ENCODE measurements at places on chromosomes 13 and 19.
A peak's percentile ranks its signal among the peaks of the same experiment; 100 is the strongest.

GRCh38 chr13:100330662-100331061, 241.8 kb downstream of the PCCA start:
- DNase-seq, result no peak

DNA sequence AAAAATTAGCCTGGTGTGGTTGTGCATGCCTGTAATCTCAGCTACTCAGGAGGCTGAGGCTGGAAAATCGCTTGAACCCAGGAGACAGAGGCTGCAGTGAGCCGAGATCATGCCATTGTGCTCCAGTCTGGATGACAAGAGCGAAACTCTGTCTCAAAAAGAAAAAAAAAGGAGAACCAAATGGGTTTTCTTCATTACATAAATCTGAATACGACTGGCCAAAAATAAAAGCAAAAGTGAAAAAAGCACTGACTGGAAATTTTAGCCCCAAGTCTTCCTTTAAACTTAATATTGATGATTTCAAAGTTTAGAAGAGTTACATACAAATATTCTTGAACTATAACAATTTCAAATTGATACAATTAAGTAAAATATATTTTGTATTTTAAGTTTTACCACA, 249.5 kb upstream of the STARD13 start:
- no peak for DNase-seq

- DNase-seq, result peak; percentile 75
Measured at GRCh38 chr13:70856711-70857110, 748.5 kb upstream of the KLHL1 start.

DNA sequence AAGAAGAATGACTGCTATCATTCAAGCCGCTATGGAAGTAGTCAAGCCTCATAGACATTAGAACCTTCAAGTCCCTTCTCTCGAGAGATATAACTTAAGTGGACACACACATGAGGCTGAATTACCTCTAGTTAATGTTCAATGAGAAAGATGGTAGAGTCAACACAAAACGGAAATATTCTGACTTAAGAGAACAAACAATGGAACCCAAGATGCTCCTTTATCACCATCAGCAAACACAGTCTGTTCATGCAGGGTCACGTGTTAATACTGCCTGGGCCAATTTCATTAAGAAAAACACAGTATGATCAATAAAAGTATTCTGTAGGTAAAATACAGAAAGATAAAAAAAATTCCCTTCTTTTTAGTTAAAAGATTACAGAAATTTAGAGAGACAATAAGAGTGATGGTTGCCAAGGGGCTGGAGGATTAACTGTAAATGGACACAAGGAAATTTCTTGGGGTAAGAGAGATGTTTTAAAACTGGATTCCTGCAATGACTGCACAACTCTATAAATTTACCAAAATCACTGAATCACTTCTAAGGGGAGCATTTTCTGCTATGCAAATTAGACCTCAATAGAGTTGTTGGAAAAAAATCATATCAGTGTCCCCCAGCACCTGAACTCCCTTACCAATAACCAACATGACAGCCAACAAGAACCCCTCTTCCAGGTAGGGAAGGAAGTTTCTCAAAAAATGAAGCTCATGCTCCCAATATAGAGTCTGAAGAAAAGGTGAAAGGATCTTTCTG, 256.6 kb downstream of the ABCC4 start:
- no peak for DNase-seq

DNA sequence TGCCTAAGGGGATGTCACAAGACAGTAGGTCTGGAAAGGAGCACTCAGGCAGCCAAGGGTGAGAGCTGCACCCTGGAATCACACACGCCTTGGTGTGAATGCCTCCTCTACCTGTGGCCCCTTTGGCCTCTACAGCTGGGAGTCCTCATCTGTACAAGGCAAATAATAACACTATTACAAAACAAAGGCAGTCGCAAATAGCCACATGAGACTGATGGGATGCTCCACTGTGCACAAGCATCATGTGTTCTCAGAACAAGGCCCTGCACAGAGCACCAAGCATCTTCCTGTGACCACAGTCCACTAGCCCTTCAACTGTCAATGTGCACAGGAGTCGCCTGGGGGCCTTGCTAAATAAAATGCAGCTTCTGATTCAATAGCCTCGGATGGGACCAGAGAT, 44.6 kb upstream of the HNRNPA1L2 start:
- DNase-seq, result no peak

DNA sequence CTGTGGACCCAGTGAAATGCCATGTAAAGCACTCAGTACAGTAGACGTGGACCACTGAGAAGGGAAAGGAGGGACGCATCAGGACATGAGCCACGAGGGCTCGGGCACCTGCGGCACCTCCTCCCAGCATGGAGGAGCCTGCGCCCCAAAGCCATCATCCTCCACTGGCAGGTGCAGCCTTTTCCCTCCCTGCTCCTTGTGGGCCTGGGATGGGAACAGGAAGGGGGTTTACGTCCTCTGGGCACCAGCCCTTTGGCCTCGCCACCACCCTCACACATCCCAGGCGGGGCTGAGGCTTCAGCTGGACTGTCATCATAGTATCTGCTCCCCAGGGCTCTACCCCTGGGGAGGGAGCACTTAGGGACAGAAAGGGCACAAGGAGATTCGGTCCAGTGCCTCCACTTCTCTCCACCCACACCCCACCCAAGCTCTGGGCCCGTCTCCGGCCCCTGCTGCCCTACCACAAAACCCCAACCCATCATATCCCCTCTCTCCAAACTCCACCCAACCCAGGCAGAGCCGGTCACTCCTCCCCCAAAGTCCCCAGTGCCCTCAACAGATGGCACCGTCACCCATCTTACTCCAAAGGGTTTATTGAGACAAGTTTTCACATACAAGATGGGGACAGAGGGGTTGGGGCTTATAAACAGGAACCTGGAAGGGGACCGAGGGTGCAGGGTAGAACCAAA, 2.2 kb upstream of the PRKD2 start:
- no peak for DNase-seq

DNA sequence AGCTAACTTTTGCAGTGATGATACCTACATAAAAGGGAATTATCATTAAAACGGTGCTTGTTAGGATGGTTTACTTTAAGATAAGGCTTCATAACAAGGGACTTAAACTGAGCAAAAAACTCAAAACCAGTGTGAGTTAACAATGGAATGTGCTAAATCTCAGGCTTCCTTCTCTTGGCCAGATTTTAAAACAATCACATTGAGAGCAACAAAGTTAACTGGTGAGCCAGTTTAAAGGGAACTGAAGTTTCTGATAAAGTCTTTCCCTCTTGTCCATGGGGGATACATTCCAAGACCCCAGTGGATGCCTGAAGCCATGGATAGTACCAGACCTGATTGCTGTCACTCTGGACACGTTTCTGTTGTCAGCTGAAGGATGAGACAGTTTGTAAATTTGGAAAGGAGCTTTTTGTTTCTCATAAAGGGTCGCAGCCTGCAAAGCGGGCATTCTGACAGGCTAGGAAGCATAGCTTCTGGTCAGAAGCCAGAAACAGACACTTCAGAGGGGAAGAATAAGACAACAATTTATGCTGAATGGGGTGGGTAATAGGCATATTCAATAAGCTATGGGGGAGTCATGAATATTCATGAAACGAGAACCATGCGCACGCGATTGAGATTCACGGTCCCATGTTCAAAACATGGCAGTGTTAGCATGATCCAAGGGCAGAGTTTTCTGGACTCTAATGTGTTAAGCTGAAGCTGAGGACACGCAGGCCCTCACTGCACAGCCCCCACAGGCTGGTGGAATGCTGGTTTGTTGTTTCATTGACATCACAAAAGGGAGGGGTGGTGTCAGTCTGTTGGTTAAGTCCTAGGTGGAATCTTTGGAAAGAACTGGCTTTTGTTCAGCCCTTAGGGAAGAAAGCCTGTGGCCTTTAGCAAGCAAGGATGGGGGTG, 150.6 kb upstream of the RNF113B start:
- DNase-seq, result no peak

DNA sequence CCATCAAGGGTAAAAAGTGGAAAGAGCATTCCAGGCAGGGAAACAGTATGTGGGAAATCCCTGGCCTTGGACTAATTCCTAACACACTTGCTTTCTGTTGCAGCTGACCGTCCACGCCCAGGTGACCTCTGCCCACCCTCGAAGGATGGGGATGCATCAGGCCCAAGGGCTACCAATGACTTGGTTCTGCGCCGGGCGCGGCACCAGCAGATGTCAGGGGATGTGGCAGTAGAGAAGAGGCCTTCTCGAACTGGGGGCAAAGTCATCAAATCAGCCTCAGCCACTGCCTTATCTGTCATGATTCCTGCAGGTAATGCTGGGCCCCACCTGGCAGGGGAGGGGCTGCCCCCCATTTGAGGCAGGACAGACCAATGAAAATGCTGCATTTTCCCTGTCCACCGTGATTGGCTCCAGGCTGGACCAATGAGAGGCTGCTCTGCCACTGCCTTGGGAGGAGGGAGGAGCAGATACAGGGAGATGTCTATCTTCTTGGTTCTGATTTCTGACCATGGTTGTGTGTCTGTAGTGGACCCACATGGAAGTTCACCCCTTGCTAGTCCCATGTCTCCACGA, 12.6 kb downstream of the DNASE2 start:
- DNase-seq, result no peak

- DNase-seq, result no peak
Measured at GRCh38 chr19:47123406-47123805, 7.2 kb upstream of the SAE1 start.

Measured in SHP77 treated with DMSO at 0.1 percent for 48 hours (cell line).